ENCODE measurements at places on chromosomes 12 and 14.

- DNase-seq = no peak
Observed at GRCh38 chr12:132289356-132290202, 39.8 kb downstream of the GALNT9 start.

DNA sequence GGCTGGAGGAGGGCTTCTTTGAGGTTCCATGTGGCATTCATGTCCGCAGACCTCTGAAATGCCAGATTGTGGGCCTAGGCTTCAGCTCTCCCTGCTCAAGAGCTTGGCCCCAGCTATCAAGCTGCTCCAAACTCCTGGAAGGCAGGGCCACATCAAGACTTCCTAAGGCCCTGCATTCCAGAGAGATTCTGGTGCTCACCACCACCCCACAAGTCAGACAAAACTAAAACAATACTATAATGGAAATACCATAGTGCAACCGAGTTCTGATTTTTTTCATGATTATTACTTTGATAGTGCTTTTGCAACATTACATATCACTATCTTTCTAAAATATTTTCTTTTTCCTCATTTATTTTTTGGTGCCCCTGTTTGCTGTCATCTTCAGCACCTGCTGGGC lies 86.3 kb downstream of the CALM1 start:
- no peak for DNase-seq

- DNase-seq = no peak
Observed at GRCh38 chr12:60070552-60070951, 474.7 kb downstream of the SLC16A7 start.

DNA sequence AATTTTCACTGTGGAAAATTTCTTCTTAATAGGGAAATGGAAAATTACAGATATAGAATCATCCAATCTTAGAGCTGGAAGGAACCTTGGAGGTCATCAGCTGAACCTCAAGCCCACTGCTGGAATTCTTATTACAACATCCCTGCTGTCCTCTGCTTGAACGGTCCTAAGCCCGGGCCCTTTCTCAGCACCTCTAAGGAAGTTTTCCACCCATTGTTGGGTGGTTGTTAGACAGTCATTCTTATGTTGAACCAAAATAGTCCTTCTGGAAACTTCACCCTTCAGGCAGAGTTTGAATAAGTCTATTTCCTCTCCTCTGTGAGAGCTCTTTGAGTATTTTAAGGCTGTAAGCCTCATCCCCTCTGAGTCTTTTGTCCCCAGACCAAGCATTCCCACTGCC lies 70.7 kb downstream of the ZFP36L1 start:
- DNase-seq = no peak

- no peak for DNase-seq
Observed at GRCh38 chr12:96454396-96454795, 35.0 kb upstream of the CFAP54 start.

Data from stimulated activated CD4-positive, alpha-beta T cell treated with anti-CD3 and anti-CD28 coated beads, Interleukin-12 subunit alpha, Interleukin-12 subunit beta, amount 100 ng/mL, for 24 hours (primary cell).